Activated naive CD8-positive, alpha-beta T cell treated with anti-CD3 and anti-CD28 coated beads, Interleukin-2, amount 50 U/mL, for 24 hours (primary cell): ENCODE measurements at places on chromosomes 3 and 15.

GRCh38 chr15:45549541-45550220 lies 27.1 kb upstream of the SLC30A4 start:
- DNase-seq, result no peak

GRCh38 chr3:133295199-133295901 lies 104.5 kb upstream of the BFSP2 start:
- no peak for DNase-seq

DNA sequence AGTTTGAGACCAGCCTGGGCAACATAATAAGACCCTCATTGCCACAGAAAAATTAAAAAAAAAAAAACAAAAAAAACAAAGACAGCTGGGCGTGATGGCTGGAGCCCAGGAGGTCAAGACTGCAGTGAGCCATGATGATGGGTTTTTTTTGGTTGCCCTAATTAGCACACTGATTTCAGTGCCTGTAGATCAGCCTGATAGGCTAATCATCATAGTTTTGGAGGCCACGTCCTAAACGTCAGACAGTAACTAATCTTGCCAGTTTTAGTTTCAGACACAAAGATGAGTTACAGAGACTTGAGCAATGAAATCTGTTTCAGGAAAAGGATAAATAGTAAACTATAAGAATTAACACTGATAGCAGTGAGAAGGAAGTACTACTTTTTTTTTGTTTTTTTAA lies 55.4 kb downstream of the LRCH3 start:
- DNase-seq, result no peak

- peak; percentile 46 for DNase-seq
Observed at GRCh38 chr3:45665101-45665572, 24.1 kb upstream of the SACM1L start.

DNA sequence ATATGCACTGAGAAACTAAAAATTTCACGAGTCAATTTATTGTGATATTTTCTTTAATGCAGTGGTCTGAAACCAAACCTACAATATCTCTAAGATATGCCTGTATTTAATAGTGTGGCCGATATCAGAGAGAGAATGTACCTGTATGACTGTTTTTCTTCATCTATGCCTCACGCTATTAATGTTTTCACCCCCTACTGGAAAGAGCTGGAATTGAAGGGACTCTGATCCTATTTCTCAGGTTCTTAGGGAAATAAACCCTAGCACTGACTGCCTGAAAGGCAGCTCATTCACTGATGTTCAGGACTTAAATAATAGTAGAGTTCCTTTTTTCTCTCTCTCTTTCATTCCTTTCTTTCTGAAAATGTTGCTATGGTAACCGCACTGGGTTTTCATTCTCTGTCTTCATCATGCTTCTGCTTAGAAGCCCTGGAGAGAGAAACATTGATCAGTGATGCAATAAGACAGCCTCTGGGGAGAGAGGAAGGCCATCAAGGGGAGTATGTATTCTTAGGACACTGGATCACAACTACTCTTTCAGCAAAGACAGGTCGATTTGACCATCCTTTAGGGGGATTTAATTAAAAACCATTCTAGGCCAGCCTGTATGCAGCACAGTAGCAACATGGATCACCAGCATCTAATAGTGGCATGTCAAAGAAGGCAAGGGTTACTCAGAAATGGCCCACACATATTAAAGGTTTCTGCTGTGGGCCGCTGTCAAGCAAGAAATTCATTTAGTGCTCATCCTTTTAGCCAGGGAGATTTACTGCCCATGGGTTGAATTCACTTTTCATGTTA lies 1135.7 kb downstream of the IGSF11 start:
- DNase-seq, result no peak

DNA sequence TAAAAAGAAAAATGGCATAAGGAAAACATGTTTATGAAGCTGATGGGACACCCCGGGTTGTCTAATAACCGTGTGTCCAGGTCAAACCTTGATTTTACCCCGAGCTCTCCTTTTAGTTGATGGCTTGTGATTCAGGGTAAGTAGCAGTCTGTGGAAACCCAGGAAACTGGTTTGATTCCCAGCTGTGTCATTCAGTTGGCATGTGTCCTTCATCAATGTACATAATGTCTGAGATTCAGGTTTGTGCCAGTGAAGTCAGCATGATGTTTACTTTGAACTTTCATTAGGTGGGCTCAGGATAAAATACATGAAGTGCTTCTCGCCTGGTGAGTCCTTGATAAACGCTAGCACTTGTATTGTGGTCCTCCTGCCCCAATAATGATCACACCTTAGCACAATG lies 4.3 kb upstream of the COPG1 start:
- no peak for DNase-seq

- no peak for DNase-seq
Observed at GRCh38 chr3:67998281-67998680, 343.9 kb upstream of the SUCLG2 start.

GRCh38 chr3:106930086-106930485 lies 447.2 kb upstream of the CCDC54 start:
- no peak for DNase-seq

DNA sequence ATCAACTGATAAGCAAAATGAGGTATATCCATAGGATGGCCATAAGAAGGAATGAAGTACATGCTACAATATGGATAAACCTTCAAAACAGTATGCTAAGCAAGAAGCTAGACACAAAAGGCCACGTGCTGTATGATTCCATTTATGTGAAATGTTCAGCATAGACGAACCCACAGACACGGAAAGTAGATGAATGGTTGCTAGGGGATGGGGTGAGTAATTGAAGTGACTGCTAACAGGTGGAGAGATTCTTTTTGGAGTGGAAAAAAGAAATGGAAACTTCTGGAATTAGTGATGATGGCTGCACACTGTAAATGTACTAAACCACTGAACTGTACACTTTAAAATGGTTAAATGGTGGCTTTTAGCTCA lies 630 bp upstream of the EFCAB12 start:
- no peak for DNase-seq

DNA sequence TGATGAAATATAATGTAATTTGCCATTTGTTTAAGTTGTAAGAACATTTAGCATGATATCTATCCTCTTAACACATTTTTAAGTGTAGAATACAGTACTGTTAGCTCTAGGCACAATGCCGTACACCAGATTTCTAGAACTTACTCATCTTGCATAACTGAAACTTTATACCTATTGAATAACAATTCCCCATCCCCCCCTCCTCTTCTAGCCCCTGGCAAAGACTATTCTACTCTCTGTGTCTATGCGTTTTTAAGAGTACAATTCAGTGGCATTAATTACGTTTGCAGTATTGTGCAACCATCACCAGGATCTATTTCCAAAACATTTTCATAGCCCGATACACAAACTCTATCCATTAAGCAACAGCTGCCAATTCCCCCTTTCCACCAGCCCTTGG lies 261.7 kb downstream of the PLOD2 start:
- DNase-seq, result no peak

- no peak for DNase-seq
Observed at GRCh38 chr15:68264282-68264681, 13.3 kb upstream of the FEM1B start.

GRCh38 chr3:176378789-176379188 lies 818.5 kb downstream of the TBL1XR1 start:
- DNase-seq, result no peak

GRCh38 chr15:74858369-74858740 lies 14.8 kb downstream of the SCAMP2 start:
- no peak for DNase-seq

- no peak for DNase-seq
Observed at GRCh38 chr3:77328690-77329089, 288.8 kb downstream of the ROBO2 start.

DNA sequence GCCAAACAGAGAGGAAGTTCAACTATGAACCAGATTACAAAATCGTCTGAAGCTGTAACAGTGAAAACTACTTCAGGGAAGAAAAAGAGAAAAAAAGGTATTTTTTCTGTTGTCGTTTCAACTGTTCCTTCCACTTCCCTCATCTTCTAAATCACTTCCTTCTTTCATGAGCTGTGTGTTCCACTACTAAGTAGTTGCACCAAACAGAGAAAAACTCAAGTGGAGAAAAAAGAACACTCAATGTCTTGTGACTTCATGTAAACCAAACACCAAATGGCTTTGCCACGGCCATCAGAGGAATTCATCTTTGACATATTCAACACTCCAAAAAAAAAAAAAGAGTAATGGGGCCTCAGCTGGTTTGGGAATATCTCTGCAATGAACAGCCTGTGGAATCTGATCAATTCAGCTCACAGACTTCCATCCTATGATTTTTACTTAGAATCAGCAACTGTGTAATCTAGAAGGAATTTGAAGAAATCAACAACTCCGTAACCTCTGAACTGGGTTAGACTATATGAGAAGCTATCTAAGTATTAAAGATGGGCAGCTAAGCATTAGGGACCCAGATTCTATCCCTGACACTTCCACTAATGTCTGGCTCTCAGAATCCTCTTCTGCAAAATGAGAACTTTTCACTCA lies 47.5 kb upstream of the RNF7 start:
- no peak for DNase-seq

GRCh38 chr3:25849641-25850385 lies 59.9 kb downstream of the OXSM start:
- no peak for DNase-seq

- no peak for DNase-seq
Observed at GRCh38 chr3:120025520-120025919, 68.7 kb downstream of the GSK3B start.

DNA sequence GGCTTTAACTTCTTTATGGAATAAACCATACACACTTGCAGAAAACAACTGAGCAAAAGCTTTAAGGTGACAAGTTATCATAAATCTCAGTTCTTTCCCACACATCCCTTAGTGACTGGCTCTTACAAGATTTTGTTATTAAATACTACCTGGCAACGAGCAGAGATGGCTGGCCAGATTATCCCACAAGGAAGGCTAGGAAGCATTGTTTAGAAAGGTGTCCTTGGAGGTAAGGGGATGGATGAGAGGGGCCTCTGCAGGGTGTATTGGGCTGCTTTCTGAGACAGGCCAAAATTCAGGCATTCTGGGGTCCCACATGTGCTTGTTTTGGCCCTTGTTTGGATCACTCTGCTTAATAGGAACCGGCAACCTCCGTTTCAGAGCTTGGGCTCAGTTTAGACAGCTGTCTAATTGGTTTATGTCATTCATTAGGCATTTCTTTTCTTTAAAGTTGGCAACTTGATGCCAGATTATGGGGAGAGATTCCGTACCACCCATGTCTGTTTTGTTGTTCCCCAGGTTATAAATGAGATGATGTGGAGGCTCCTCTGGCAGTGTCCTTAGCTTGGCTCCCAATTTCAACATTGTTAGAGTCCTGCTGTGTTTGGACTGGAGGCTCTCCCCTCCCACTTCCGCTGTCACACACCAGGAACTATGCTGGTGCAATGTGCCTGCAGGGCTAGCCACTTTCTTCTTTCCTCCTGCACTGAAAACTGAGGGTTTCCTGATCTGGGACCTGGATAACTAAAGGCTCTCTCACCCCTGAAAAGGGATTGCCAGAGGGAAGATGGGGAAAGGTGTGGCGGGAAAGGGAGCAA lies 121.1 kb downstream of the TPRG1 start:
- DNase-seq, result no peak

DNA sequence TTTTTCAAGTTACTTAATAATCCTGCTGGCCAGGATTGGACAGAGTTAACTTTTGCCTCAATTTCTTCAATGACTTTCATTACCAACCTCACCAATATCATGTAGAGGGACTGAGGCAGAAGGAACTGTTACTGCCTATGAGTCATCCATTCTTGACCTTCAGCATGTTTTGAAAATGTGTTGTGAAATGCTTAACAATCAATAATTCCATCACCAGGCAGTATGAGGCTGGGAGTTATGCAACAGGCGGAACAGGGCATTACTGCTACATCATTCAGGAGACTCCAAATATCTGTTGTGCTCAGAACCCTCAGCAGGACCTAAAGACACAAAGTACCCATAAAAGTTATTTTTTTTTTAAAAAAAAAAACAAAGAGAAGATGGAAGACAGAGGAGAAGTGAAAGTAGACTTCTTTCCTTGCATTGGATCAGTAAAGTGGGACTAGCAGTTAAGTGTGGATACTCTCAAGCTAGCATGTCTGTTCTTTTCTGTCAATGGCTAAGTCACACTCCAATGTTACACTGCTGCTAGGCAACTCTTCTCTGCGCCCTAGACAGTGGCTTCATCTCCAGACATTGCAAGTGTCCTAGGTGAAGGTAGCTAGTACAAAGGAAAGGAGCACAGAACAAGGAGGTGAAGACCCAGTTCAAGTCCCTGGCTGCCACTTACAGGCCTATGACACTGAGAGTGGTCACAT lies 184.9 kb upstream of the LPP start:
- no peak for DNase-seq

DNA sequence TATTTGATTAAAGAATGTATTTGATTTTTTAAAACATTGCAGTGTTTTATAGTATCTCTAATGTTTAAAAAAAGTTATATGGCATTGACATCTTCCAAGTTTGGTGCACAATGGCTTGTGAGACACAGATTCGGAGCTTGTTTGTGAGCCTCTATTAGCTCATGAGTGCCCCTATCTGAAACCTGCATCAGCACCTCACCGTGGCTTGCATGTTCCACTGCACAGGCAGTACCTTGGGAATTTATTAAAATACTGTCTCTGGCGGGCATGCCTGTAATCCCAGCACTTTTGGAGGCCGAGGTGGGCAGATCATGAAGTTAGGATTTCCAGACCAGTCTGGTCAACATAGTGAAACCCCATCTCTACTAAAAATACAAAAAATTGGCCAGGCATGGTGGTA lies 6.8 kb upstream of the RTP2 start:
- DNase-seq, result no peak

- DNase-seq, result no peak
Observed at GRCh38 chr15:77859491-77860060, 217.9 kb downstream of the TBC1D2B start.

GRCh38 chr3:66472313-66473134 lies 28.3 kb downstream of the LRIG1 start:
- DNase-seq, result no peak

GRCh38 chr15:42547918-42548248 lies 710 bp downstream of the LRRC57 start:
- no peak for DNase-seq

DNA sequence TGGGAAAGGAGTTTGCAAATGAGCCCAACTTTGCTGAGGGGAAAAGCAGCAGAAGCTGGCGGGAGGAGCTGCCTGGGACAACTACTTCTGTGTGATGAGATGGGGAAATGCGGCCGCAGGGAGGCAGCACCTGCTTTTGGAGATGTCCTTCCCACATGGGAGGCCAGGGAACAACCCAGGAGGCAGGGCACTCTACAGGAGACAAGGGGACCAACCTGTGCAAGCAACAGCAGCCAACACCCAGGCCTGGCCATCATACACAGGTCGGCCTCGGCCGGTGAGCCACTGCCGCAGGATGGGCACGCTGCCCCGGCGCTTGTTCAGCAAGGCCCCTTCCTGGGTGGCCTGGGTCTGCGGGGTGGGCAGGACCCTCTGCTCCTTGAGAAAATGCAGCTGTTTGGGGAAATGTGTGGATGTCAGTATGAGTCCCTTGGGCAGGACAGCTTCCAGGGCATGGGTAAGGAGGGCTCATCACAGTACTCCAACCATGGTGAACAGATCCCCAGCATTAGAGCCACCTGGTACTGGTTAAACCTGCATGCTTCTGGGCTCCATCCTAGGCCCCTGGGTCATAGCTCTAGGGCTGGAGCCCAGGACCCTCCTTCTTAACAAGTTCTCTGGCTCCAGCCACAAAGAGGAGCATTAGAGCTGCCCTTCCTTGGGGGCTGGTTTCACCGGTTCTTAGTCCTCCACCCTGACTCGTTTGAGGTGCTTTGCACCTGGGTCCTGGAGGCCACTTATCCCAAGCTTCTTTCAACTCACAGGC lies 11.6 kb downstream of the EPB42 start:
- DNase-seq, result no peak

GRCh38 chr3:99884484-99884883 lies 66.8 kb downstream of the CMSS1 start:
- DNase-seq, result no peak
